ENCODE measurements at places on chromosomes 4 and X.

GRCh38 chrX:107465932-107466620 is 16.6 kb downstream of the FRMPD3 start:
- DNase-seq: no peak

DNA sequence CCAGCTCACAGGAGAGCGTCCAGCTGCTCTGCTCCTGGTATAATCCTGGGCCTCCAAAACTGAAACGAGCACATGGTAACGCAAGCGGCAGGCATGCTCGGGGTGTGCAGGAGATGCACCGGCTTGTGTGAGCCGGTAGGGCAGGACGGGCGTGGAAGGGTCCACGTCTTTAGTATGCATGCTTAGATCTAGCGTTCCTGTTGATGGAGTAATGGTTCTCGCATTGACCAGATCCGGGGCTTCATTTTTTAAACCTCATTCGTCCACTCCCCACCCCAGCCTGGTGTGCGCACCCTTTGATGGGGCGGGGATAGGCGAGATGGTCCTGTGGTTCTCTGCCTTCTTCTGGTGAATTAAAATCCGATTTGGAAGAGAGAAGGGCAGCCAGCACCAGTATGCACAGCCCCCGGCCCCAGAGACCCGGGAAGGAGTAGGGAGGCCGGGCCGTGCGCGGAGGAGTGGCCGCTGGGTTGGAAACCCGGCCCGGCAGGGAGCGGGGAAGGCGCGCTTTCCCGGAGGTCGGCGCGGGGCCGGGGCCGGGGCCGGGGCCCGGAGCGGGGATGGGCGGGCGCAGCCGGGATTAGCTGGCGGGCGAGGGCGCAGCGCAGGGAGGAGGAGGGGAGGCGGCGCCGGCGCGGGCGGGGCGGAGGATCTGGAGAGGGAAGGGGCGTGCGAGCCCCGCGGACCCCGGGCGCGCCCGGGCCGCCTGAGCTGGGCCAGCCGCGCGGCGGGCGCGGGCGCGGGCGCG is 39.9 kb downstream of the FAM149A start:
- no peak for DNase-seq

DNA sequence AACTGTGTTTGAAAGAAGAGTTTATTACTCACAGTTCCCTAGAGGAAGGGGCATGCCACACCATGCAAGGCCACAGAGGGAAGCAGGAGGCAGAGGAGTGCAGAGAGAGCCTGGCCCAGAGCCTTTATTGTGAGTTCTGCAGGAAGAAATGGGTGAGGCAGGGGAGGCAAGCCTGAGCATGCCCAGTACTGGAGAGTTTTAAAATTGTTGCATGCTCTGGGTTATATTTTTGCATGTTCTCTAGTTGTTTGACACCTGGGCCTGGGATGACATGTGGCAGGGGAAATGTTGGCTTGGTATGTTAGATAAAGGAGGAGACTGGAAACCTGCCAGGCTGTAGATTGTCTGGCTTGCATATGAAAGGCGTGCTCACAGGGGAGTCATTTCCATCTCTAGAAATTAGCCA is 19.7 kb upstream of the CRMP1 start:
- DNase-seq: no peak

GRCh38 chr4:183118141-183118540 is 19.1 kb downstream of the WWC2 start:
- no peak for DNase-seq

DNA sequence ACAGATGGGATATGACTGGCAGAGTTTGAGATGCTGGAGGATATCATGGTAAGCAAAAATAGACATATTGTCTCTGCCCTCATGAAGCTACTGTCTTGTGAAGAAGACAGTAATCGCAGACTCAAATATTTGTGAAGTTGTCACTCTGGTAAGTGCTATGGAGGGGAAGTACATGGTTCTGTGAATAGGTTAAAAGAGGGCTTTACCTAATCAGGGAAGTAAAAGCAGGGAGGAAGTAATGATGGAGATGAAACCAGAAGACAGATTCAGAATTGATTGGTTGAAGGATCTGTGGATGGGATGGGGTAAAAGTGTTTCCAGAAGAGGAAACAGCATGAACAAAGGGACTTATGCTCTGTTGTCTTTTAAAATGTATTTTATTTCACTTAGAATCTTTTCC is 19.3 kb upstream of the MAGED1 start:
- DNase-seq: no peak

GRCh38 chr4:88318751-88319350 is 34.5 kb upstream of the PPM1K start:
- DNase-seq: no peak

DNA sequence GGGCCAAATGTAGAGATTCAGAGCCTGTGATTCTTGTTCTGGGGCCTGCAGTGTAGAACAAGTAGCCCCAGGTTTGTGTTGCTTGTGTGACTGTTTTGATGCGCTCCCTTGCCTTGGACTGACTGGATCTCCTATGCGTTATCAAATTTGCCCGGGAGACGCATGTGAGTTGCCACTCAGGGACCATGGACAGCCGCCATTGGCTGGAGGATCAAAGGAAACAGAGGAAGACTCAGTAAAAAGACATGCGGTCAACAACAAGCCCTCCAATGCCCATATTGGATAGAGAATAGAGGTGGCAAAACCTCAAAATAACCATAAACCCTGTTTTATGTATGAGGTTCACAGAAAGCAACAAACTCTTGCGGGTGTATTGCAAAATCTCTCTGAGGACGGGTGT is 327.5 kb upstream of the IGFBP7 start:
- no peak for DNase-seq

DNA sequence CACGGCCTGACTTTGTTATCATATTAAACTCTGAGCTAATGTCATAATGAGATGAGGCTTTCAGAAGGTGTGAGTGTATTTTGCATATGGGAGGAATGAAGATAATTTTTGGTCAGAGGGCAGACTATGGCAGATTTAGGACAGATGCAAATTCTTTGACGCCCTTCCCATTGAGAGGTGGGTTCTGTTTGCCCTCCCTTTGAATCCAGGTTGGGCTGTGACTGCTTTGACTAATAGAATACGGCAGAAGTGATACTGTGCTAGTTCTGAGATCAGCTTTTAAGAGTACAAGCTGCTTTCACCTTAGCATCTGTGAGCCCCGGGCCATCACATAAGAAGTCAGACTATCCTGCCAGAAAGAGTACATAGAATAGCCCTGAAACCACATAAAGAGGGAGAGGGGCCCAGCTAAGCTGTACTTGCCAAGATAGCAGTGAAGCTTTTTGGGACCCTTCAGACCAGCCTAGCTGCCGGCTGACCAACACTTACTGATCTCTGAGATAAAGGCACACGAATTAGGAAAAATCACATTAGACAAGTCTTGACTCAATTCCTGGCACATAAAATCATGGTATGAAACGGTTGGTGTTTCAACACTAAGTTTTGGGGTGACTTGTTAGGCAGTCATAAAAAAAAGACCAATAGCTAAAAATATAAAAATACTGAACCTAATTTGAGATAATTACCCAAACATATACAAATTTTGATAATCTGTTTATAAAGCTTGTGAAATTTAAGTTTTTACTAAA is 166.7 kb upstream of the SH3RF1 start:
- DNase-seq: no peak

DNA sequence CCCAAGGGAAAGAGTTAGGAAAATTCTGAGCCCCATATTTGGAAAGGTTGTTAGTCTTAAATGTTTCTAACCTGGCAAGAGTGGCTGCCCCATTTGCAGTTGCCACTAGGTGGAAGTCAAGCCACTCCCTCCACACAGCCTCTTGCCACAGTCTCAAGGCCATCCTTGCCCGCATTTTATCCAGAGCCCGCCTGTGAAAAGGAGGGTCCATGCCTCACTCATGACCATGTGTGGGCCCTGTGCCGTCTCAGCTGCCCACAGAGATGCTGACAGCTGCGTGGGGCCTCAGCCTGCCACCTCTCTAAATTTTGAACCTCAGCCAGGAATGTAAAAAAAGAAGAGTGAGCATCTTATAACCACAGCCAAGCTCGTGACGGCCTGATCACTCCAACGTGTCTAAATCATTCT is 201.5 kb upstream of the FAM241A start:
- DNase-seq: no peak

- no peak for DNase-seq
These were observed 293.4 kb upstream of the BOD1L1 start for GRCh38 chr4:13920901-13921300.

DNA sequence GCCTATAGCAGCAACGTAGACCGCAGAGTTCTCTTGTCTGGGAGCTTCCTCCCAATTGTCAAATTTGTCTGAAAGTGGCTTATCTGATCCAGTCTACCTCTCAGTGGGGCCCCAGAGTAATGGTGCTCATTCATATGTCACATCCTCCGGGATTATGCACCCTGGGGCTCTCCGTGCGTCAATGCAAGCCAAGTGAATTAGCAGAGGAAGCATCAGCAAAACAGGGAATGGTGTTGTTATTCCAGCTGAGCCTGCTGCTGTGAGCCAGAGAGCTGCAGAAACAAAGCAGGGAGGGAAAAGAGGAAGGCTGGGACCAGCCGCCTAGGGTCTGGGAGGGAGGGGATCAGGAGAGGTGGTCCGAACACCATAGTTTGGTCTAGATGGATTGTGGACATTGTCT is 95.2 kb downstream of the CLNK start:
- DNase-seq: no peak

DNA sequence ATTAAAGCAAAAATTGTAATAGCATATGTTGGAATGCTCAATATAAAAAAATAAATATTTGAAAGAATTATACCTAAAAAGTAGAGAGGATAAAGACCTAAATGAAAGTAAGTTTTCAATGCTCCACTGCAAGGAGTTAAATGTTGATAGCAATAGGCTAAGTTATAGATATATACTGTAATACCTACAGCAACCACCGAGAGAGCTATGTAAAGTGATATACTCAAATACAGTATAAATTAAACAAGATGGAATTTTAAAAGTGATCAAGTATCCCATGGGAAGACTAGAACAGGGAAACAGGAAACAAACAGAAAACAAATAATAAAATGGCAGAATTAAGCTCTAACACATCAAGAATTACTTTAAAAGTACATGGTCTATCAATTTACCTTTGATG is 73.9 kb downstream of the CASP3 start:
- DNase-seq: no peak

Measured in activated CD4-positive, alpha-beta T cell treated with anti-CD3 and anti-CD28 coated beads for 1 hour (primary cell).